Sigmoid colon (tissue), 7 donors: ENCODE measurements at places on chromosomes 12 and 14. TPM values are rescaled to one million over a fixed set of nuclear protein-coding genes. Genes with fewer than 3 reads are reported as not detected.

VASH1 gene
- total RNA-seq, result 3.0 TPM

TMX1 gene
- total RNA-seq, result 22.2 TPM

ALDH1L2 gene
- total RNA-seq, result 13.0 TPM

CDC42BPB gene
- total RNA-seq, result 64.1 TPM

SCN8A gene
- 0.83 TPM for total RNA-seq

CLECL1 gene
- total RNA-seq, result not detected

KRT74 gene
- not detected for total RNA-seq

DEPDC4 gene
- total RNA-seq, result not detected

C3AR1 gene
- 16.8 TPM for total RNA-seq

LRRIQ1 gene
- total RNA-seq, result 0.33 TPM

LRRC9 gene
- not detected for total RNA-seq

KRT80 gene
- total RNA-seq, result not detected

HSP90AA1 gene
- 401 TPM for total RNA-seq
